Activated T-cell treated with anti-CD3 and anti-CD28 coated beads for 48 hours (primary cell): ENCODE measurements at places on chromosomes 5 and 9.

DNA sequence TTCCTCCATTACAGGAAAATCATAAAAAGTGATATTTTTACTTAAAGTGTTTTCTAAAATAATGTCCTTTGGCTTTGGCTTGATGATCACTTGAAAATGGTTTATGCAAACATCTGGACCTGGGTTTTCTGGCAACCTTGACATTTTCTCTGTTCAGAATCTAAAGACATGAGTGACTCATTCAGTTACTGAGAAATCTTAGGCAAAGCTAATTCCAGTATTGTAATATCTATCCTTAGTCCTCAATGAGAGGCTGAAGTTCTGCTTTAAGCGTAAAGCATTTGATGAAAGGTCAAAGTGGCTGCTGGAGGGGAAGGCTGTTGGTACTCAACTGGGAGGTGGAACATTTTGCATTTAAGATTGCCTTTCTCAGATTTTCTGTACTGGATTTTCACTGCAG is 2.3 kb downstream of the MAN2A1 start:
- DNase-seq: no peak

DNA sequence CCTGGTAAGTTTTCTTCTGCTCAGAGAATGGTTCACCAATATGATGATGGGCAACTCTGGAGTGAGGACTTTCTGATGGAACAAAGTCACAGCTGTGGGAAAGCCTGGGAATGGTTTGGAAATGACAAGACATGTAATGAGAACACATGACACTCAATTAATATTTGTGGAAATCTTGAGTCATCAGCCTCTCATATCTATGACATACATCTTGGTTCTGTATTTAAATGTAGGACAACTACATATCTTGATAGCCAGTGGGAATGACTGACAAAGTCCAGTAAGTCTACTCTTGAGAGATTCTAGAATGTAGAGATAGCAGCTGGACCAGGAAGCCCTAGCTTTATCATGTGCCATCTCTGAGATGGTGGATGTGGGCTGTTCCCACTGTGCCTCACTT is 85.5 kb downstream of the PALM2AKAP2 start:
- no peak for DNase-seq

GRCh38 chr5:82798676-82799075 is 278.5 kb downstream of the TMEM167A start:
- DNase-seq: no peak

DNA sequence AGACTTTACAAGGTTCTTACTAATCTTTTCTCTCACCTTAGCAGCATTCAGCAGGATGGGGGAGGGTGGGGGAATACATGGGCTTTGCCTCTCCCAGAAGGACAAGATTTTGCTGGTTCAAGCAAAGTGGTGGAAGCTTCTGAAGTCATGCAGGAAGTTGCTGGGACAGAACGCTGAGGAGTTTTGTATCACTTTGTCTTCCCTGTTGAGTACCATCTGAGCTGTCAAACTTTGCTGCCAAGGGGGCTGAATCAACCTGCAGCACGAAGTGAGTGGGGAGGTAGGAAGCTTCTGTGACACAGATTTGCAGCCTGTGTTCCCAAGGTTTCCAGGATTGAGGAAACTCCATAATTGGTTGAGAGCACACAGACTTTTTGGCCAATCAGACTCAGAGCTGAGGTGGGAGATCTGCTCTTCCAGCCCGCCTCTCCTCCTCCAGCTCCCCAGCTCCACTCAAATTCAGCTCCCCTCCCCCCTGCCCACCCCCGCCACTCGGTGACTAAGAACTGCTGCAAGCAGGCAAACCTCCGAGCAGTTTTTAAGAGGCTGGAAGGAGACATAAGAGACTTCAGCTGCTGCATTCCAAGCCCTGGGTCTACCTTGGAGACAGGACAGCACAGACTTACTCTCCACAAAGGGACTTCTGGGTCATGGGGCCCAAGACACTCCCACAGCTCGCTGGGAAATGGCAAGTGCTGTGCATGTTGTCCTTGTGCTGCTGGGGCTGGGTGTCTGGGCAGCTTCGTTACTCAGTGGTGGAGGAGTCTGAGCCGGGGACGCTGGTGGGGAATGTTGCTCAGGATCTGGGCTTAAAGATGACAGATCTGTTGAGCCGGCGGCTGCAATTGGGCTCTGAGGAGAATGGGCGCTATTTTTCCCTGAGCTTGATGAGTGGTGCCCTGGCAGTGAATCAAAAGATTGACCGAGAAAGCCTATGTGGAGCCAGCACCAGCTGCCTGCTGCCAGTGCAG is at the start of gene PCDHGC5:
TSS of gene PCDHGC5 (plus strand) at position 491 of the 971 bp plus-strand sequence. CDS start at position 651, 160 bp downstream.
- no peak for DNase-seq

GRCh38 chr5:7047511-7048261 is 334.5 kb downstream of the TENT4A start:
- DNase-seq: no peak

DNA sequence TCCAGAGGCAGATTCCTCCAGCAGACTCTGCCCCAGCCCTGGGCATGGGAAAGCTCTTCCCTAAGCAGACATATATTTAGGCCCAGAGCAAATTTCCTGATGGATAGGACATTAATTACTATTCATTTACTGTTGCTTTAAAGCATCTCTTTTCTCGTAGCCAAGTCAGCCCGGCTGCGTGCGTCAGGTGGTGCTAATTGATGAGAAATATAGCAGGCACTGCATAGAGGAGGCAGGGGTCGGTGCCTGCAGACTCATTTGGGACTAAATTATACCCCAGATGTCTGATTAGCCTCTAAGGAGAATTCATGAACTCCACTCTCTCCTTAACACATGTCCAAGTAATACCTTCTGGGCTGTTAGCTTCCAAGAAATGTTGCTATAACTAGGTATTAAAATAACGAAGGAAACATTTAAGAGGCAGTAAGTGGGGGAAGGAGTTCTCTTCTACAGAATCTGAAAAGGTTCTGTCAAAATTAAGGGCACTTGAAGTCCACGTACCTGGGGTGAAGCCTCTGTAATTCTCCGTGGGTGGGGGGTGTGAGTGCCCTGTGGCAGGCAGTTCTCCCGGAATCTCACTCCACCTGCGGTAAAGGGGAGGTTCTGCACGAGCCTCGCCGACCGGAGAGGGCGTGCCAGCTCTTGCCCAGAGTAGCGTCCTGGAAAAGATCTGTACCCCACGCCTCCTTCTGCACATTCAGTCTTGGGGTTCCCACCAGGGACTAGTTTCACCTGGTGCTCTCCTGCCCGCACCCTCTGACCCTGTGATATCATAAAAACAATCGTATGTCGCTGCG is 115.9 kb upstream of the FCN2 start:
- DNase-seq: no peak

DNA sequence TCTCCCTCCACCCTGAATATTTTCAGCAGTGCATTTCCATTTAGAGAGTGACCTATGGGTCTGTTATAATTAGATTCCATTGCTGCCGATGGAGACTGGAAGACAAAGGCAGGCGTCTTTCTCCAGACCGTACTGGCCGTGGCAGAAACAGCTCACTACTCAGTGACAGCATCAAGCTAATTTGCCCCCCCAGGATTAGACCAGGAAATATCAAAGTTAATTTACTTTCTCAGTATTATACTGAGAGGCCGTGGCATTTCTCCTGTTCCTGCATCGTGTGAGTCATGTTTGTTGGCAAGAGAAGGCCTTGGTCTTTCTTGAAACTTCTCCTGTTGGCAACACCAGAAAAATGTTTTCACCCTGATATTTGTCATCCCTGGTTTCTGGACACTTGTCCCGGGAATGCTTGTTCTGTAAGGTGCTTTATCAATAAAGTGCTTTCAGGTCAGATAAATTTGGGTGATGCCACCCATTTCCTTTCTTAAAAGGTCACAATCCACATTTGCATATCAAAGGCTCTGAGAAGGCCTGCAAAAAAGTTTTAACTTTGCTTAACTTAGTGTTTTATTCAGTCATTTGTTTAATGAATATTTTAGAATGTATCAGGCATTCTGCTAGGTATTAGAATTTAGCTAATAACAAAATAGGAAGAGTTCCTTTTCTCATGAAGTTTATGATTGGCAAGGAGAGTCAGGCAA is 28.4 kb downstream of the SV2C start:
- no peak for DNase-seq

GRCh38 chr5:14062178-14062577 is 81.0 kb upstream of the TRIO start:
- DNase-seq: no peak

DNA sequence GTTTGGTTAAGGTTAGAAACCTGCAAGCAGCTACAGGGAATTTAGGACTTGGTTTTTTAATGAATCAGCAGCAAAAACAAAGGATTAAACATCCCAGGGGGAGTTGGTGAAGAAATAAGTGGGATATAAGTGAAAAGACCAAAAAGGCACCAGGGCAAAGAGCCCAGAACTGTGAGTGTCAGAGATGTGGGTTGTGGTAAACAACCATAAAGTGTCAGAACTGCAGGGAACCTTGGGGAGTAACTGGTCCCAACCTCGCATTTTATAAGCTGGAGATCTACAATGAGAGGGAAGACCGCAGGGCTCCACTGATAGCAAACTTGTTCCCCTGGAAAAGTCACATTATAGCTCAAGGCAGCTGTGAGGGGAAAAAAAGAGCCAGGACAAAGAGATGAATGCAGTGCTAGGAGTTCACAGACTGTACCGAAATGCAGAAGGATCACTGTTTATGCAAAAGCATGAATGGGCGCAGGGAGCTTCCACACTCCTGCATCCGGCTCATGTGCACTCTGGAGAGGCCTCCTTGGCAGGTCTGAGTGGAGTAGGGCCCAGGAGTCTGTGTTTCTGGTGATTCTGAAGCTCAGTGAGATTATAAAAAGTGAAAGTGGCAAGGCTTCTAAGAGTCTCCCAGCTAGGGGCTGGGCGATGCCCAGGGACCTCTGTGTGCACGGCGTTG is 156.3 kb downstream of the GOLPH3 start:
- no peak for DNase-seq

DNA sequence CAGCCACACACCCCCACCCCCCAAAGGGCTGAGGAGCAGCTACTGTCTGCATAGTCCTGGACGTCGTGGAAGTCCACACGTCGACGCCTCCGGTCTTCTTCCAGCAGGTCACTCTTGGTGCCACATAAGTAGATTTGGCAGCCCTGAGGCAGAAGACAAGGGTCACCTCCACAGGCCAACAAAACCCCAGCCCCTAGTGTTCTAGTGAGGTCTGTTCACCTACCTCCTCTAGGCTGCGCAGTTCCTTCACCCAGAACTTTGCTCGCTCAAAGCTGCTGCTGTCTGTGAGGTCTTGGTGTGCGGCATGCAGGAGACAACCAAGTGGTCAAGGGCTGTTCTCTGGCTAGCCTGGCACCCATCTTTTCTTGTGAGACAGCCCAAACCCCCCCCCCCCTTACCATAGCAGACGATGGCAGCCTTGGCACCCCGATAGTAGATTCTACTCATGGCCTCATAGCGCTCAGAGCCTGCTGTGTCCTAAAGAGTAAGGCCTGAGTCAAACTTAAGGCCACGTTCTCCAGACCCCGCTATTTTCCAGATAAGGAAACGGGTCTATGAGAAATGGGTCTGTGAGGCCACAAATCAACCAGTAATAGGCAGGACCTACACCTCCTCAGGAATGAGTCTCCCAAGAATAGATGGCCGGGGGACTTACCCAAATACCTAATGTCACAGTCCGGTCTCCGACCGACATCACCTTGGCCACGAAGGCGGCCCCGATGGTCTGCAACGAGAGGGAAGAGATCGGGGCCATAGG is 987 bp downstream of the RAB24 start:
- no peak for DNase-seq

DNA sequence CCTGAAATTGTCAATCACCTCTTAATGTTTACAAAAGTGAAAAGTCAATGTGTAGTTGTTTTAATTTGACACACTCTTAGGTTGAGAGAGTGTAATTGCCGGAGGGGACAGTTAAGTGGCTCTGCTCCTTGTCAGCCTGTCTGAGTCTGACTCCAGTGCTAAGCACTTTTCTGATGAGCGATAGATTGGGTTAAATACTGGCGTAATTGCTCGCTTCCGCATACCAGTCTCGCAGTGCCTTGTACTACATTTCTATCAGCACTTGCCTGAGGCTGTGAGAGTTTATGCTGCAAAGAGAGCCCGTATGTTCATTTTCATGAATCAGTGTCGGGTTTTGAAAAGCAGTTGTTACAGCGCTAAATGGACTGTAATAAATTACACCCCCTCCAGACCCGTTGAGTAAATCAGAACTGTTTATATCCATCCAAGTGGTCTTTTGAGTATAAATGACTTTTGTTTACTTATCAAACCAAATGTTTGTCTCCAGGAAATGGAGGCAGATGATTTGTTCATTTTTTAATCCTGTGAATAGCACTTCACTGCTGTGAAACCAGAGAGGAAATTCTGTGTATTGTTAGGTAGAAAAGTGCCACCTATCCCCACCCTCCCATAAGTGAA is 41.0 kb upstream of the DMRT3 start:
- DNase-seq: no peak

DNA sequence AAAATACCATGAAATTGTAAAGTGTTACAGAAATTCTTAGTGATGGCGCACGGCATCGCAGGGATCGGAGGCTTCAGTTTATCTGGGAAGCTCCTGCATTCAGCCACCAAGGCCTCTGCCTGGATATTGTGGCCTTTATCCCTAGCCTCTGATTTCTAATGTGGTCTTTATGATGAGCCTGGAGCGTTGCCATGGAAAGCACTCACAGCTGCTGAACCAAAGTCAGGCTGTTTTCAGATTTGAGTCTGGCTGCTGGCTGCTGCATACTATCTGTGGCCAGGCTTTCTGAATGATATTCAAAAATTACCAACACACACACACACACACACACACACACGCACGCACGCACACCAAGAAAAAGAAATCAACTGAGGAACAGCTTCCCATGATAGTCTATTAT is 101.1 kb upstream of the ZNF366 start:
- no peak for DNase-seq

- no peak for DNase-seq
Observed at GRCh38 chr9:34034698-34035065, 14.0 kb downstream of the UBAP2 start.

DNA sequence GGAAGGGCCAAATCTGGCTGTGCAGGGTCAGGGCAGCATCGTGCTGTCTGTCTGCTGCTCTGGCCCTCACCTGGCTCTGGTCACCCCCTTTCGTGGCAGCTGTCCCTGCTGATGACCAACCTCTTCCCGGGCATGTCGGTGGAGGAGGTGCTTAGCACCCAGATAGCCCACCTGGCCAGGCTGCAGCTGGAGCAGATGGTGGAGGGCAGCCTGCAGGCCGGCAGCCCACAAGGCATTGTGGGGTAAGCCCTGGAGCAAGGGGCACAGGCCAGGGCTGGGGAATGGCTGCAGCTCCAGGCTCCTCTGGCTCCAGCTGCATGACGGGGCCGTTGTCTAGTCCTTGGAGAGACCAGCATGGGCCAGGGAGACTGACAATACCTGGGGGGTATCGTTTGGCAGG is 8.2 kb downstream of the TOR2A start:
- no peak for DNase-seq

- DNase-seq: no peak
Observed at GRCh38 chr9:137006116-137007003, 10.0 kb upstream of the CLIC3 start.

DNA sequence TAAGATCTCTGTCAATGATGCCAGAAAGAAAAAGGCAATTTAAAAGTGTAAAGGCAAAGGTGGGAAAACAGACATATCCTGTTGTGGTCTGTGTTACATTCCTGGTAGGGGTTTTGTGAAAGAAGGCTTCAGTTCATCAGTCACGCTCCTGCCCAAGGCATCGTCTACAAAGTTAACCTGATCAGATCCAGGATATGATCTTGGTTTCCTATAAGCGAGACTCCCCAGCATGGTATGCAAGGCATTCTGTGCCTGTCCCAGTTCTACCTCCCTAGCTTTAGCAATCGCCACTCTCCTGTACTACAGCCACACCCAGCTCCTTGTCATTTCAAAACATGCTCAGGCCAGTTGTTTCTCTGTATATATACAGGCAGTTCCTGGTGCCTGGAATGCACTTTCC is 58.0 kb upstream of the PTPN3 start:
- no peak for DNase-seq
